ENCODE measurements at places on chromosomes 13 and 19.
A peak's percentile ranks its signal among the peaks of the same experiment; 100 is the strongest.

GRCh38 chr13:111346101-111346680 is 25.7 kb downstream of the TEX29 start:
- no peak for DNase-seq

DNA sequence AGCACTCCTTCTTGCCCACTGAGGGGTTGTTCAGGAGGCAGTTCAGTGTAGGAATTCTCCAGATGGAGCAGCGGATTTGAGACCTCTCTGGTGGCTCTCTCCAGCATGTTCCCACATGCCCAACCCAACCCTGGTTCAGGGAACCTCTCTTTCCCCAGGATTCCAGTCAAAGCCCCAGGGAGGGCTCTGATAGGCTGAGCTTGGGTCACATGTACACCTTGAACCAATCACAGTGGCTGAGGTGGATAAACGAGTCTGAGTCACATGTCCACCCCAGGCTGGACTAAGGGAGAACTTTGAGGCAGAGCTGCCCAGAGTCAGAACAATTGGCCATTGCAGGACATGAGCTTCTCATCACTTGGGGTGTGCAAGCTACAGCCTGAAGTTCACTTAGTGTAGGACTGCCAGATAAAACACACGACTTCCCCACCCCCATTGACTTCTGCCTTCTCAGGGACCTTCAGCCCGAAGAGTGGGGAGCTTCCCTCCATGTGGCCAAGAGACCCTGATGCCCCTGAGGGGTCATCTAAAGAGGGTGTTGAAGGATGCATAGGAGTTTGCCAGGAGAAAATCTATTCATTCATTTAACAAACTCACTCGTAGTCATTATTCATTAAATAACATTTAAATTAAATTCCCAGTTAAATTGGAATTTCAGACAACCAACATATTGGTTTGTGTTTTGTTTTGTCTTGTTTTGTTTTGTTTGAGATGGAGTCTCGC is 4.0 kb upstream of the MAST3 start:
- peak; percentile 45 for DNase-seq

GRCh38 chr19:51372649-51373504 is at the start of gene NKG7:
Gene NKG7, minus strand, starts transcription at chr19:51372654. Its CDS starts 119 bp downstream, at chr19:51372535.
- DNase-seq = peak; percentile 15

GRCh38 chr13:42355491-42356183 is 83.7 kb downstream of the AKAP11 start:
- DNase-seq = no peak

- DNase-seq = no peak
These were observed 114.2 kb downstream of the TEX29 start for GRCh38 chr13:111434578-111435159.

- no peak for DNase-seq
These were observed 384.3 kb downstream of the EFNB2 start for GRCh38 chr13:106151056-106151699.

GRCh38 chr13:28336193-28336657 is 158.7 kb downstream of the FLT1 start:
- DNase-seq = no peak

DNA sequence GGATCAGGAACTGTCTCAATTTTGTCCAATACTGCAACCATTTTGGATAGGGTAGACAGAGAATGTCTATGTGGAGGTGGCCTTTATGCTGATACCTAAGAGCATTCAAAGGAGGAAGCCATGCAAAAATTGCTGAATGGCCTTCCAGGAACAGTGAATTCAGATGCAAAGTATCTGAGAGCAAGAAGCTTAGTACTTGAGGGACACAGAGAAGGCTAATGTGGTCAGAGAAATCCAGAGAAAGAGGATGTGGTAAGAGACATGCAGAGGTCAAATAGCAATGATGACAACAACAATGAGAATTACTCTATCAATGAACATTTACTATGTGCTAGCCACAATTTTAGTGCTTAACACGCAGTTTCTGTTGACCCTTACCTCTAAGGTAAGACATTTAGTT is 785.6 kb upstream of the KLHL1 start:
- peak; percentile 10 for DNase-seq

DNA sequence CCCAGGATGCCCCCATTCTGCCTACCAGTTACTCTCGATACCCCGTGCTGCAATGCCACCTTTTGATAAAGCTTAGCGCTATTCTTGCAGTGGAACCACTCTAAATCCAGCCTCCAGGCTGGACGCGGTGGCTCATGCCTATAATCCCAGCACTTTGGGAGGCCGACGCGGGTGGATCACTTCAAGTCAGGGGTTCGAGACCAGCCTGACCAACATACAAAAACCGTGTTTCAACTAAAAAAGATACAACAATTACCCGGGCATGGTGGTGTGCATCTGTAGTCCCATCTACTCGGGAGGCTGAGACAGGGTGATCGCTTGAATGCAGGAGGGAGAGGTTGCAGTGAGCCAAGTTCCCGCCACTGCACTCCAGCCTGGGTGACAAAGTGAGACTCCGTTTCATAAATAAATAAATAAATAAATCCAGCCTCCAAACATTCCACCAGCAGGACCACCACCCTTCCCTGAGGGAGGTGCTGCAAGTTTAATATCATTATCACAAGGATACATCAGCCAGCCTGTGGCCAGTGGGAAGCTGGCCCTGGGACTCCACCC is 27.7 kb downstream of the CYP2B6 start:
- no peak for DNase-seq

GRCh38 chr19:18350490-18350889 is 10.1 kb downstream of the PGPEP1 start:
- no peak for DNase-seq

DNA sequence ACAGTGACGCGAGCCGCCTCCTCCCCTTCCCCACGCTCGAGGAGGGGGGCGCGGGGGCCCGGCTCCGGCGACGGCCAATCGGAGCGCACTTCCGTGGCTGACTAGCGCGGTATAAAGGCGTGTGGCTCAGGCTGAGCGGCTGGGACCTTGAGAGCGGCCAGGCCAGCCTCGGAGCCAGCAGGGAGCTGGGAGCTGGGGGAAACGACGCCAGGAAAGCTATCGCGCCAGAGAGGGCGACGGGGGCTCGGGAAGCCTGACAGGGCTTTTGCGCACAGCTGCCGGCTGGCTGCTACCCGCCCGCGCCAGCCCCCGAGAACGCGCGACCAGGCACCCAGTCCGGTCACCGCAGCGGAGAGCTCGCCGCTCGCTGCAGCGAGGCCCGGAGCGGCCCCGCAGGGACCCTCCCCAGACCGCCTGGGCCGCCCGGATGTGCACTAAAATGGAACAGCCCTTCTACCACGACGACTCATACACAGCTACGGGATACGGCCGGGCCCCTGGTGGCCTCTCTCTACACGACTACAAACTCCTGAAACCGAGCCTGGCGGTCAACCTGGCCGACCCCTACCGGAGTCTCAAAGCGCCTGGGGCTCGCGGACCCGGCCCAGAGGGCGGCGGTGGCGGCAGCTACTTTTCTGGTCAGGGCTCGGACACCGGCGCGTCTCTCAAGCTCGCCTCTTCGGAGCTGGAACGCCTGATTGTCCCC is at the start of gene JUNB:
TSS of gene JUNB (plus strand) at position 142 of the 706 bp plus-strand sequence. CDS start at position 428, 286 bp downstream.
- DNase-seq = peak; percentile 99

DNA sequence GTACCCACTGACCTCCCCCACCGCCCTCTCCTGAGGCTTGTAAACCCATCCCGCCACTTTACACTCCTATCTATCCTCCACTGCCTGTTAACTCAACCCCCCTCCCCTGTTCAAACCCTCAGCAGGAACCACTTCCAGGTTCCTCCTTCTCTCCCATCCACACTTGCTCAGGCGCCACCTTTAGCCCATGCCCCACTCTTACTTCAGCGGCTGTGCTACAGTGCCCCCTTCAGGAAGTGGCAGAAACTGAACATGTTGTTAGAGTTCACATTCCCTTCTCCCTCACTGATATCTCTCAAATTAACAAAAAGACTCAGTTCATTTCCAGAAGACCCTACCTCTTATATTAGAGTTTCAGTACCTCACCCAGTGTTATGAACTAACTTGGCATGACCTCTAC is 49.4 kb downstream of the ZNF91 start:
- DNase-seq = no peak

DNA sequence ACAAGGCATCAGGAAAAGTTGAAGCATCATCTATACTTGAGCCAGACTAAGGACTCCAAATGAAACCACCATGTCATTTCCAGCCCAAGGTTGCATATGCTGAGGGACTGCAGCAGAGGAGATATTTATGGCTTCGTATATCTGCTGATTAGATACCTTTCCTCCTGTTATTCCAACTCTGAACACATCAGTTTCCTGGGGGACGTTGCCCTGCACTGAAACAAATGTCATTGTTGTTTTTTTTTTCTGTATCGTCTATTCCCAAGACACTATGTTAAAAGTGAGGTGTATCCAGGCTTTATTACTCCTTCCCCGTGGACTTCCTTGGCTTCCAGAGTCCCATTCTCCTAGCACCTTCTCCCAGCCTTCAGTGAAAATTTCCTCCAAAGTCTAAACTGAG is at the start of gene OR7A17:
TSS of gene OR7A17 (minus strand) at position 101 of the 400 bp plus-strand sequence. CDS start 4,777 bp downstream, outside the sequence.
- DNase-seq = no peak

DNA sequence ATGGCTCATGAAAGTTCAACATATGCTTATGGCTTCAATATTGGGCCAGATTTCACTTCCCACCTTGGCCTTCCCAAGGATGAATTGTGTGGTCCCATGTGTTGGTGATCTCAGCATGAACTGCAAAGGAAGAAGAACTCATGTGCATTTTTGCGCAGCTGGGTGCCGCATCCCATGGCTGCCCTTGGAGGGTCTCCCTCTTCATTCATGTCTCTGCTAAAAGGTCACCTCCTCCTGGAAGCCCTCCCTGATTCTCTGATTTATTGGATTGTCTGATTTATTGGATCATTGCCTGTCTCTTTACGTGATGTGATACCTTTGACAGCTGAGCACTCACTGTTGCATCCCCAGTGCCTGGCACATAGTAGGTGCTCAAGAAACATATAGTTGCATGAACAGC is 1.7 kb upstream of the CYP4F8 start:
- DNase-seq = no peak

GRCh38 chr19:10420444-10421239 is at the start of gene PDE4A:
Gene PDE4A, plus strand, starts transcription at chr19:10420538. Its CDS starts 227 bp downstream, at chr19:10420765.
- peak; percentile 88 for DNase-seq

GRCh38 chr13:50651922-50652321 is 191.6 kb downstream of the DLEU7 start:
- DNase-seq = no peak

GRCh38 chr13:110433014-110433413 is 125.9 kb downstream of the COL4A2 start:
- no peak for DNase-seq

DNA sequence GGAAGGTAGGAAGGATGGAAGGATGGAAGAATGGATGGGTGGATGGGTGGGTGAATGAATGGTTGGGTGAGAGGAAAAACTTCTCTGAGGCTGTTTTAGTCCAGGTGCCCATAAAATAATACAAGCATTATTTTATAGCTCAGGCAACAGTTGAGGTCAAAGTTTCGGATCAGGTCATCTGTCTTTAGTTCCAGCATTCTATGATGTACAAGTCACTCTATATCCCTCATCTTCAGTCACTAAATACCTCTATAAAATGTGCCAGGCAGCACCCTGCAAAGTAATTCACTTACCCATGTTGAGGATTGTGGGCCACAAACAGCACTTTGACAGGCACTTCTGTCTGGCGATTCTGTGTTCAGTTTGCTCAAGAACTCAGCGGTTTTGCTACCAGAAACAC is 66.0 kb downstream of the EPSTI1 start:
- DNase-seq = no peak

DNA sequence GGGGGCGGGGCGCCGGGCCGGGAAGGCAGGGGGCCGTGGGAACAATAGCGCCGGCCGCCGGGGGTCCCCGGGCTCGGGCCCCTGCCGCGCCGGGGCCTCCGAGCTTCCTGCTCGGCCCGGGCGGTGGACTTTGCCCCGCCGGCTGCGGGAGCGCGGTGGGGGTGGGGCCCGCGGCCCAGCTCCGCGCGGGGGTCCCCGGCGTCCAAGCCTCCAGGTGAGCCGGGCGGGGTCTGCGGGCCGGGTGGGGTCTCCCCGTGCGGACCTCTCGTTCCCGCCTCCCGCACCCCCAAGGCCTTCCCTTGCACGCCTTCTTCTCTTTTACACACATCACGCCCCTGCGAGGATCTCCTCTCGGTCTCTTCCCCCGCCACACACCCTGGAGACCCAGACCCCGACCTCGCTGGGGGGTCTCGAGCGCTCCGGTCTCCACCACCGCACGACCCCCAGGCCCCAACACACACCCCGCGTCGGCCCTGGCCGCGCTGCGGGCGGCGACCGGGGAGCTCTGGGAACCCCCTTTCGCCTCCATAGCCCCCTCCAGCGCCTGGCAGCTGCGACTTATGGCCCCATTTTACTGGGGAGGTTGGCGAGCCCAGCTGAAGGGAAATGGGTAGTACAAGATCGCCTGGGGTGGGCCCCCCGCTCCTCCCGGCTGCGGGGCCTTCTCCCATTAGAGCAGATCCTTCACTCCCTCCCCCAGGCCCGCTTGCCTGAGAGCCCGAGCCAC is 711 bp downstream of the CAMSAP3 start:
- DNase-seq = no peak

GRCh38 chr19:17164639-17165038 is 50.5 kb upstream of the USE1 start:
- no peak for DNase-seq

- no peak for DNase-seq
These were observed 172.1 kb upstream of the RFC3 start for GRCh38 chr13:33645591-33646554.

- no peak for DNase-seq
These were observed 124.5 kb downstream of the AKAP11 start for GRCh38 chr13:42396501-42396900.

GRCh38 chr13:112244061-112244460 is 132.1 kb upstream of the SPACA7 start:
- DNase-seq = no peak

- no peak for DNase-seq
These were observed 5.5 kb upstream of the GALP start for GRCh38 chr19:56170261-56170660.

DNA sequence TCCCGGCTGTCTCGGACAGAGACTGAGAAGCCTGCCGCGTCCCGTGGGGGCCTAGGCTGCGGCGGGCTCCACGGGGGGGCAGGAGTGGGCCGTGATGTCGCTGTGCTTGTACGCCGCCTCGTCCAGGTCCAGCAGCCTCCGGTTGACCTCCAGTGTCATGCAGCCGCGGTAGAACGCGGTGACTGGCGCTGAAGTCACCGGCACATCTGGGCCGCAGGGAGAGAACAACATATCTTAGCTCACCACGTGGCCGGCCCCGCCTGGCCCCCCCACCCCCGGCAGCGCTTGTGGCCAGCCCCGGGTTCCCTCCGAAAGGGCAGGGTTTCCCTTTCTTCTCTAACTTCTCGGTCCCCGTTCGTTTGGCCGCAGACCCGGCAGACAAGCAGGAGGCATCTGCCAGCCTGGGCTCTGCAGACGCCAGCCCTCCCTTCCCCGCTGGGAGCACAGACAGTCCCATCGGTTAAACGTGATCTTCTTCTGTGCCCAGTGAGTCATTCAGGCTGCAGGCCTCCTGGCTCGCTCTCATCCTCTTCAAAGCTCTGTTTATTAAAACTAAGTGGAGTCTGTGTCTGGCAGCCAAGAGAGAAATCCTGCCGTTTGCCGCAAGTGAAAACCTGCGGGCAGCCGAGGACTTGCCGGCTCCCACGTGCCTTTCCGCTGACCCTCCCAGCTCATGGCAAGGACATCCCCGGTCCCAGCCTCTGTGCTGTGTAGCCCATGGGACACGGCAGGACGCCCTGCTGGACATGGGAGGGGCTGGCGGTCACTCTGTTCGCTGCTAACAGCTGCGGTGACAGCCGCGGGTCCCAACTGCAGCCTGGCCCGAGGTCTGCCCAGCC is 42.8 kb downstream of the GAS6 start:
- no peak for DNase-seq

GRCh38 chr19:45323671-45324081 is 1.0 kb upstream of the CKM start:
- DNase-seq = peak; percentile 37

- no peak for DNase-seq
These were observed 1384.3 kb upstream of the PCDH20 start for GRCh38 chr13:62799931-62800436.

- DNase-seq = peak; percentile 89
These were observed 2.0 kb downstream of the SPRY2 start for GRCh38 chr13:80338781-80339562.
